ENCODE measurements at places on chromosomes 6 and 20.

DNA sequence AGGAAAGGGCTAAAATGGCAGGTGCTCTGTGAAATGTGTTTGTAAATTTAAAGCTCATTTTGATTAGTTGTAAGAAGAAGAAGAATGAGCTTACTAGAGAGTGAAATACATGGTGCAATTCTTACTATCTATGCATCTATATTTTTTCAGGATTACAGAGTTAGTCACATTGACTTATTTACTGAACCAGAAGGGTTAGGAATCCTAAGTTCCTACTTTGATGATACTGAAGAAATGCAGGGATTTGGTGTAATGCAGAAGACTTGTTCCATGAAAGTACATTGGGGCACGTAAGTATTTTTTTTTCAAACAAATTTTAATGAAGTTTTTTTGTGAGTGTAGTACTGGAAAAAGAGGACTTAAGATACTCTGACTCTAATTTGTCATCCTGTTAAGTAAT, 99.3 kb downstream of the RTN4IP1 start:
- no peak for DNase-seq

DNA sequence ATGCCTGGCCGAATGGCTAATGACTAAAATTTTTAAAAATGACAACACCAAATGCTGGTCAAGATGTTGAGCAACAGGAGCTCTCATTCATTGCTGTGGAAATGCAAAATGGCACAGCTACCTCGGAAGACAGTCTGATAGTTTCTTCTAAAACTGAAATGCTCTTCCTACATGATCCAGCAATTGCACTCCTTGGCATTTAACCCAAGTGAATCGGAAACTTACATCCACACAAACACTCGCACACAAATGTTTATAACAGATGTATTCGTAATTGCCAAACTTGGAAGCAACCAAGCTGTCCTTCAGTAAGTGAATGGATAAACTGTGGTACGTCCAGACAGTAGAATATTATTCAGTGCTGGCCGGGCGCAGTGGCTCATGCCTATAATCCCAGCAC, 56.4 kb upstream of the NCOA3 start:
- no peak for DNase-seq

DNA sequence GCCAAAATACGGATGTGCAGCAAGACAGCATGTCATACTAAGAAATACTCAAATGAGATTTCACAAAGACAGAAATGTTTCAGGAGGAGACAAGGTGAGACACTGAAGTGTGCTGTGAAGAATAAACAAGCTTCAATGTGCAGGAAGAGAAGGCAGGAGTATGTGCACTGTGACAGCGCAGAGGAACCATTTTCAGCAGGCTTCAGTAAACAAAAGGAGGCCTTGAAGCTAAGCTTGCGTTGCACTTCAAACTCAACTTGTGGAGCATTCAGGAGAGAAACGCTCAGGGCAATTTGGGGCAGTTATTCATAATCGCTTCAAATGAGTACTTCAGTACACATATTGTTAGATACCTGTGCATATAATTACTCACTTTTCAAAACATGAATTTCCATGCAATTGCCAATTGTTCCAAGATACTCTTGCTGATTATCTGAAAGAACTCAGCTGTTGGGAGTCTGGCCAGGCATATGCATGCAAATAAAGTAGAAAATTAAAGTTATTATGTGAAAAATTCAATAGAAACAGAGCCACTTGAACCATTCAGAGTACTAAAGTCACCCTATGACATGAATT, 234.2 kb upstream of the OPRM1 start:
- no peak for DNase-seq

GRCh38 chr6:142857796-142858555, 87.0 kb downstream of the HIVEP2 start:
- DNase-seq = no peak

DNA sequence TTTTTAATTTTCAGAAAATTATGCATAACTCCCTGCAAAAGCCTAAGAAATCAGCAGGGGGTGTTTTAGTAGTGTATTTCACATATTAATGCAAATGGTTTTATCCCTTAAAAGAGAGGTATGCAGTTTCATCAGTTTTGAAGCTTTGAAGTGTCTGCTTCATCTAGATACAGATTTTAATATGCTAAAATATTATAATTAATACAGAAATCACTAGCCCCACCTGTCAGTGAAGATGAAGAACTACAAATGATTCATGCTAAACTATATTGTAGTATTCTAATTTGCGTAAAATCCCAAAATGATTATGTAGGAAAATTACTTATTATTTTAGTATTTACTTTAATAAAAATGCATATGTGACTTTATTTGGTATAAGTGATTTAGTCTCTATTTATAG, 2.9 kb upstream of the TFB1M start:
- DNase-seq = no peak

DNA sequence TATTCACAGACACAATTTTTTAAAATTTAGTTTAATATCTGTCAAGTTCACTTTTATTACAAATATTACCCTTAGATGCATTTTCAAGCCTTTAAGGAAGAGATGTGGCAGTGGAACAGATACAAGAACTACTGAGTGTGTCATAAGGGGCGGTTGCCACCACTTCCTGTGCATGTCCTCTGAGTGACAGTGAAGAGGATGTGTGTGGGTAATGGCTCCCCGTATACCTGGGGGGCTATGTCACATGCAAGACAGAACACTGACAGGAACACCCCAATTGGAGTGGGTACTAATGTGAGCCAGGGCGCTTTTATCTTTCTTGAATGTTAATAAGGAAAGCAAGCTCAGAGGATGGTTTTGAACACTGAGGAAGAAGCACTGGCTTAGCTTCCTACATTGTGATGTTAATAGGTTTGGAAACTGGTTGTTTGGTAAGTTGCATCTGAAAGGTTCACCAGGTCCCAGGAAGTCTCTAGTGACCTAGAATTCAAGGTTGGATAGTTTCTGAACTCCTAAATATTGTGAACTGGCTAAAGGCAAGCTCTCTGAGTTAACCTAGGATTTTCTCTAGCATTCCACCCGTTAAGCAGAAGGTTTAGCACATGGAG, 83.4 kb upstream of the ASF1A start:
- no peak for DNase-seq

Measured in NCI-H1436 (cell line).